Left forelimb (tissue), 1 donor: ENCODE measurements at places on chromosomes 4 and X.

DNA sequence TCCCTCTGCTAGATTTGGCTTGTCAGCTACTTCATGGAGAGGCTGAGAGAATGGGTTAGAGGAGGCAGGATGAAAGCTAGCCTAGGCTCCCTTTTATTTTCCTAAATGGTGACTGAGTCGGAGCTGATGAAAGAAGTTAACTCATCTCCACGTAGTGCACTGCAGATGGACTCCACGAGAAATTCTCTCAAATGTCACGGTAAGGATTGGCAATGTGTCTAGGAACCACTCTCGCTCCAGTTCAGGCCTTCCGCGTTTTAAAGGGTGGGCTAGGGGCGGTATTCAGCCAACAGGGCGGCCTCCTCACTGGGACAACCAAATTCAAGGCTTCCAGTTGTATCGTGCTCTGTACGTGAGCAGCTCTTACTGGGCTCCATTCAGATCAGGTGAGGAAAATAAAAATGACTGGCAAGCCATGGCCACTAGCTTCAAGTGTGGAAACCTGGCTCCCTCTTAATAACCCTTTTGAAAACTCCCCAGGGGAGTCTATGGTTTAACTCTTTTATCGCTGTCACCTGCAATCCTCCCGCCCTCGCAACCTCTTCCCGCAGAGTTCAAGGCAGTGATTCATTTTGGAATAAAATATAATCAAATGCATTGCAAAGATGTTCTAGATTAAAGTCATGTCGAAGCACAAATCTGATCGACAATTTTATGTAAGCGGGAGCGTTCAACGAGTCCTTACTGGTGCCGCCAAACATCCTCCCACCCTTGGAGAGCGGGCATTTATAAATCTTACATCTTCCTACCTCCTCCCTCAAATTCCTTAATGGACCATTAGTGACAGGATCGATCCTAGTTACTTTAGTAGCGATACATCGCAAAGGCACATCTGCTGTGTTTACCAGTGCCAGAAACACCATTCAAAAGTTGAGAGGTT, 1.2 kb downstream of the SPOCK3 start:
- DNase-seq = no peak

- no peak for DNase-seq
Observed at GRCh38 chr4:95411371-95412088, 137.2 kb downstream of the UNC5C start.

DNA sequence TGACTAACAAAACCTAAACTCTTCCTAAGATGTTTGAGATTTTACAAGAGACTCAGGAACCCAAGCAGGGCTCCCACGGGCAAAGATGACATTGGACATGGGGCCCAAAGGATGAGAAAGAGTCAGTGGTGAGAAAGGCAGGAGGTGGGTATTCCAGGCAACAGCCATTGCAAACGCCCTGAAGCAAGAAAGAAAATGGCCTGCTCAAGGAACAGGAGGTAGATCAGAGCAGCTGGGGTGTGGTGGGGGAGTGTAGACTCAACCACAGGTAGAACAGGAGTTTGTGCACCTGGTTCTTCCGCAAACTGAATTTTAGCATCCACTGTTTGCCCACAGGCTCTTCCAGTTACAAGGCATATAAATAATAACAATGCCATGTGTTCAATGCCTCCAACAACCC, 3.3 kb downstream of the PPP2R2C start:
- DNase-seq = peak; percentile 25

DNA sequence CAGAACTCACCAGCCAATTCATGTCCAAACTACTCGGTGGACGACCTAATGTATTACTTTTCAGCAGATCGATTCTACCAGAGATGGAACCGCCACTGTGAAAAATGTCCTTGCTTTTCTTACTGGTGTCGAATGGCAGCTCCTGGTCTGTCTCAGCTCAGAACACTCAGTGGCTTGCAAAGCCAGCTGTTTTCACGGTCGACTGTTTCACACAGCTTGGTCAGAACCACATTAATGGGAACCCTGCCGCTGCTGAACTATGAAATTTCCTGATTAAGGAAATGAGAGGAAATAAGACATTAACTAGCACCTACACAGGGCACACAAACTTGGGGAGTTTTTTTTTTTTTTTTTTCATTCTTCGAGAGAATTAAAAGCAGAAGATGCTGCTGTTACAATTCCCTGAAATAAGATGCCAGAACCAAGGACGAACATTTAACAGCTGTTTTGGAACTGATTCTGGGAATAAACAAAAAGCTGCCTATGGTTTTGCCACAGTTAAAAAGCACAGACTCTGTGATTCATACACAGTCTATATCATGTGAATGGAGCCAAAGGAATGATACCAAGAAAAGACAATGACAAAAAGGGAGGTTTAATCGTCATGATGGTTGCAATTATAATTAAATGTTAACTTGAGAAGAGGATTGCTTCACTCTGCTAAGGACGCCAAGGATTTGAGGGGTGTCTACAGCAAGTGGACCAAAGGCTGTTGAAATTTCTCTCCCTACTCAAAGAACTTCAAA, 31.3 kb downstream of the SUPT20HL2 start:
- no peak for DNase-seq

- no peak for DNase-seq
Observed at GRCh38 chr4:36285784-36286480, 4.5 kb downstream of the DTHD1 start.

DNA sequence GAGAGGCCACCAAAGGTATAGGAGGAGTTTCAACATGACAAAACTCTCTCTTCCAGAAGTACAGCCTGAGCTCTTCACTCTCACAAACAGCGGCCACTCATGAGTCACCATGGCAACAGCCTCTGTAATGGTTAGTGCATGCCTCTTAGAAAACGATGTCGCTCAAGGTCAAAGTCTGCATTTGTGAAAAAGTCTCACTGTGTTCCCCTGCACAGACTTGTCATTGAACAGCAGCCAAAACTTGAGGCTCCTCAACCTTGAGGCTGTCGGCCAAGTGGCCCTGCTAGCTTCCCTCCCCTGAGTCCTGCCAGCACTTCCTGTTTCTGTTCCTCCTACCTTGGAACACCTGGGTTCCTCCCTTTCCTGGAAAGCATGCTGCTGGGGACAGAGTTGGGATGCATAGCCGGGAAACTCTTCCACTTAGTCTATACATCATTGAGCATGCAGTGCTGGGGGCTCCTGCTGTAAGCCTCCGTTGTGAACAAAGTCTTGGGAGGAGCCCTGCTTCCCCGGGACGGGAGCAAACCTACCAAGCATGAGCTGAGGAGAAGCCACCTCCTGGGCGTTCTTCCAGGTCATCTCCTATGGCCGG, 66.6 kb downstream of the ING2 start:
- DNase-seq = no peak

DNA sequence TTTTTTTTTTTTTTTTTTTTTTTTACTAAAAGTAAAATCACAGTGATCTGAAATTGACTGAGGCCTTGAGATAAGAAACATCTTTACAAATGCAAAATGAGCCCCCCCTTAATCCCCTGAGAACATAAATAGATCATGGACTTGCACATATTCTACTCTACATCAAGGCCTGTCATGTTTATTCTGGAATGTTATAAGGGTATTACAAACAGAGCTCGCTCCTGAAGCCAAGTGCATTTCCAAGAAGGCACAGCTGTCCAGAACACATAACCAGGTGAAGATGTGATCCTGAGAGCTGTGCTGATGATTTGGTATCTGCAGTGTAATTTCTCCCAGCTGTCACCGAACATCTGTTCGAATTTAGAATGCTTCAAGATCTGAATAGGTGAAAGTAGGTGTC, 384.5 kb downstream of the GPAT3 start:
- DNase-seq = no peak

- DNase-seq = no peak
Observed at GRCh38 chrX:123036401-123036800, 147.7 kb upstream of the GRIA3 start.

DNA sequence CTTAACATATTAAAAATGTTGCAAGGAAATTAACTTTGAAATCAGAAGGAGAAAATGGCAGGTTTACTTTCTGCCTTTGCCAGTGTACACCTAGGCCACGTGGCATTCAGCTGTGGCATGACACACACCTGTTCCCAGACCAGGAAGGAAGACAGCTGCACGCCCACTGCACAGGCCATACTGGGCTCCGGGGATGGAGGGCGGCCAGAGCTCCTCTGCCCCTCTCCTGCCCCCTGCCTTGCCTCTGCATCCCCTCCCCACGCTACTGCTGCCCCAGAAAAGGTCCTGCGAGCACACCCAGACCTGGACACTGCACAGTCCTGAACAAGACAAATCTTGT, 68.4 kb downstream of the GATB start:
- no peak for DNase-seq

GRCh38 chrX:134908356-134908755, 82.4 kb upstream of the SMIM10 start:
- DNase-seq = no peak

- DNase-seq = no peak
Observed at GRCh38 chrX:45497290-45497689, 296.6 kb upstream of the DIPK2B start.

GRCh38 chr4:93030670-93031069, 726.9 kb downstream of the GRID2 start:
- DNase-seq = no peak

DNA sequence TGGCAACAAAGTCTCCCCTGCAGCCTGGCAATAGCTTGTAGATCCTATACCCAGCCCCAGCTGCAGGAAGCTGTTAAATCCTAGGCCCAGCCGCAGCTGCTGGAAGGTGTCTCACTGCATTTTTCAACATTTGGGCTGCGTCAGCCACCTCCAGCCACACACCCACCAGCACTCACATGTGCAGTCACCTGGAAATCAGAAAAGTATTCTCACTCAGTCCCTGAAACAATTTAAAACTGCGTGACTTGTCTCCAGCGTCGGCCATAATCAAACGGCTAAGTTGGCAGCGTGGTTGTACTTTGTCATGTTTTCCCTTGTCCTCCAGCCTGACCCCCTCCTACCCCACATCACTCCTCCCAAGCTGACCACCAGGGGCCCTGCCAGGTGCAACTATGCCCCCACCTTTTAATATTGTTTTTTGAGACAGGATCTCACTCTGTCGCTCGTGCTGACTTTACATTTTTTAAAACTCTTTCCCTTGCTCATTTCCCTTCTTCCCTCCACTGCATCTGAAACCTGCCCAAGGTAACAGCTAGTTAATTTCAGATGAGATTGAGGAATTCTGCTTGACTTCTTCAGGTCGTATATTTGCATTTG, 97.2 kb upstream of the FRG1 start:
- no peak for DNase-seq

DNA sequence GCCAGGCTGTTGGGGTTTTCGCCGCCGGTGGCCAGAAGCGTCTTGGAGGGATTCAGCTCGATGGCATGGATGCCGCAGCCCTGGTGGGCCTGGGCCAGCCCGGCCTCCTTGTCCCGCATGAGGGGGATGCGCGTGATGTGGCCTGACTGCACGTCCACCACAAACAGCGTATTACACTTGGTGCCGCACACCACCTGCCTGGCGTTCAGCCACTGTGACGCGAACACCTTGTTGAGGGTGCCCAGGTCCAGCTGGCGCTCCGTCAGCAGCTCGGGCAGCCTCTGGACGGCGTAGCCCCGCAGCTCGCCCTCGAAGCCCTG, 728 bp downstream of the DCAF12L2 start:
- DNase-seq = no peak

GRCh38 chr4:182625193-182625592, 292.0 kb downstream of the DCTD start:
- DNase-seq = no peak

DNA sequence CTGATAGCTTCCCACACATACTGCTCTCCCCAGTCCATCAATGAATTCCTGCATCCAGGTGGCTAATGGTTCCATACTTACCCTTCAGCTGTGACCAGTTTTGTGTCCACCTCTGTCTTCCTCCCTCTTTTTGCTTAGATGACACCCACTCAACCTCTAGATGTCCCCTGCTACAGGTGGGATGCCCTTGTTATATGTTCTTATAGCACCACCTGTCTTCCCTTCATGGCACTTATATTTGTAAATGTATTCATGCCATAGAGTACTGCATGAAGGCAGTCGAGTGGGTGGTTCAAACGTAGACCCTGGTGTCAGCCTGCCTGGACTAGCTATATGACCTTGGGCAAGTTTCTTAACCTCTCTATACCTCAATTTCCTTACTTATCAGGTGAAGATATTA, 6.5 kb upstream of the USP46 start:
- no peak for DNase-seq

DNA sequence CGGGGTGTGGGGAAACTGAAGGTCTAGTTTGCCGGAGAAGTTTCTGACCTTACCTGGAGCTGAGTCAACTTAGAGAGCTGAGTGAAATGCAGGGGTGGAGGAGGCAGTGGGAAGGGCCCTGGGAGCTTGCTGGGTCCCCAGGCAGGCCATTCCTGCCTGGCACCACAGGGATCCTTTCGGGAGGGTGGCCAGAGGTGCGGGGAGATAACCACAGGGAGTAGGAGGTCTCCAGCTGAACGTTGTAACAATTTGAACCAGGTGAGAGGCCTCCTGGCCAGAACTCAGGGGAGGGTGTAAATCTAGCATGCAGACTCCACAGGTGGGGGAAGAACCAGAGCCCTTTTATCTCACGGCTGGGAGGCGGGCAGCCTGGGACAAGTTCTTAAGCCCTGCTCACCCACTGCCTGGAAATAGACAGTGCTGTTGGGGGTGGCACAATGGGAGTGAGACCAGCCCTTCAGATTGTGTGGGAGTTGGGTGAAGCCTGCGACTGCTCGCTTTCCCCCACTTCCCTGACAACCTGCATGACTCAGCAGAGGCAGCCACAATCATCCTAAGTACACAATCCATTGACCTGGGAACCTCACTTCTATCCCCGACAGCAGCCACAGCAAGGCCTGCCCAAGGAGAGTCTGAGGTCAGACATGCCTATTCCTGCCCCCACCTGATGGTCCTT, 247.4 kb downstream of the ADGRA3 start:
- no peak for DNase-seq

GRCh38 chr4:70901607-70901983, 574 bp upstream of the MOB1B start:
- no peak for DNase-seq

DNA sequence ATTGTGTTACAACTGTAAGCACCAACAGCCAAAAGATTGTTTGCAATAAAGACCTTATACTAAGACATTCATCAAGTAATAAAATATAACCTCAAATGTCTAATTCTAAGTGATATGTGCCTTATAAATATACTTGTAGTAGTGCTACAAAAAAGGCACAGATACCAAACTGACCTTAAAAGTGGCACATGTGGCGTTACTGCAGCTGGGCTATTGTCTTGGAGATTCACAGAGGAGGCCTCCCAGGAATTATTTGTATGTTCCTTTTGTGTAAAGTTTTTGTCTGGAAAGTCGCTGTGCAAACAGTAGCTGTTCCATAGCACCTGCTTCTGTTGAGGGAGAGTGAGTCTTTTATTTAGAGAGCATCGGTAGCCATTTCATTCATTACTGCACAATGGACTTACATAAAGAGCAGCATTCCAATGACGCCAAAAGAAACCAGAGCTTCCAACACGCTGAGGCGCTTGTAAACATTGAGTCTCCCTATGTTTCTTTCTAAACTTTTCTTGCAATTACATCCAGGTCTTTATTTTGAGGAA, 143.7 kb downstream of the RPA4 start:
- no peak for DNase-seq

GRCh38 chr4:52367282-52367830, 291.7 kb downstream of the USP46 start:
- DNase-seq = no peak

DNA sequence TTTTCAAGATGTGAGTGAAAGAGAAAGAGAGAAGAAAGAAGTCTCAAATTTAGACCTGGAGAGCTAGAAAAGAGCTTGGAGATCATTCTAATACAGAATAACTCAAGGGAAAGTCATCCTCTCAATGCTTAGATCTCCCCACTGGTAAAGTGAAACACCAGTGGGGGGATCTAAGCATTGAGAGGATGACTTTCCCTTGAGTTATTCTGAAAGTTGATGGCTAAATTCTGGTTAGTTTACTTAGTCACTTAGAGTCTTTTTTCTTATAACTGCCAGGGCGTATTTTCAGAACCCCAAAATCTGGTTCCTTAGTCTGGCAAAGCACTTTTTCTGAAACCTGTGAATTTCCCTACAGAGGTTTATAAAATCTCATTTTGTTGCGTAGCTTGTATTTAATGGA, 198.6 kb downstream of the ARHGAP24 start:
- DNase-seq = no peak
